ENCODE measurements at places on chromosomes 1 and 21. TPM values are rescaled to one million over a fixed set of nuclear protein-coding genes. Genes with fewer than 3 reads are reported as not detected.

Gene AIDA
- total RNA-seq: 64.5 TPM

Gene MAPKAPK2
- 72.8 TPM for total RNA-seq

Gene S100A5
- 0.93 TPM for total RNA-seq

Gene C1QB
- 2.1 TPM for total RNA-seq

GRCh38 chr1:30798389-30799232, 41.0 kb upstream of the LAPTM5 start:
- peaks cover 5% of the 10 kb centered on the region for H3K4me1 ChIP-seq
- no peak for DNase-seq
- H3K27me3 ChIP-seq: no peaks in the 10 kb centered on the region
- no peak overlapping the region for H3K27ac ChIP-seq

DNA sequence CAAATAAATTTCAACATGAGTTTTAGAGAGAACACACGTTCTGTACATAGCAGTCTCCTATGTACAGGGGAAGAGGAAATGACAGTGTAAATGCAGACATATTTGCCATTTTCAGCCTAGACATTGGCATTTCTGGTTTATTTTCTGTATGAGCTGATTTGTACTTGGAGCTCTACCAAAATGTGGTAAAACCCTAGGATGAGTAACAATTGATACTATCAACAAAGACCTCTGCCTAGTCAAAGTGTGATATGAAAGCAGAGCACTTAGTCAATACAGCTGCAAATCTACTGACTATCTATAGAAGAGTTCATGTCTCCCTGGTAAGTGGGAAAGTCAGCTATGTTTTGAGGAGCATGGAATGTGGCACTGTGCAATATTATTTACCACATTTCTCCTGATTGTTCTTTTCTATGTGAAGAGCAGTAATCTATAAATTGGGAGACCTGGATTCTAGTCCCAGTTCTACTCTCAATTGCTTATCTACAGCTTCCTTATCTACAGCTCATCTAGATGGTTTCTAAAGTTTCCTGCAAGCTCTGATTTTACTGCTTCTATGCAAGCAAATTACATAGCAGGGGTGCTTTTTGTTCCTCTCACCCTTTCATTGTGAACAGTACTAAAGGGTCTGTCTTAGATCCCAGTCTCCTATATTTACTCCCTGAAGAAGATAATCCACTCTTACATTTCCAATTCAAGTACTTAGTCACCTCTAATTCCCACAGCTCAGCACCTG, 334.2 kb downstream of the NTNG1 start:
- H3K27ac ChIP-seq: no peak overlapping the region
- DNase-seq: no peak

- H3K27me3 ChIP-seq: no peaks in the 10 kb centered on the region
- H3K4me1 ChIP-seq: peaks cover 73% of the 10 kb centered on the region
- no peak for DNase-seq
- no peak overlapping the region for H3K27ac ChIP-seq
- H3K4me3 ChIP-seq: no peak overlapping the region
These were observed 25.8 kb downstream of the IL6R start for GRCh38 chr1:154430903-154431302.

DNA sequence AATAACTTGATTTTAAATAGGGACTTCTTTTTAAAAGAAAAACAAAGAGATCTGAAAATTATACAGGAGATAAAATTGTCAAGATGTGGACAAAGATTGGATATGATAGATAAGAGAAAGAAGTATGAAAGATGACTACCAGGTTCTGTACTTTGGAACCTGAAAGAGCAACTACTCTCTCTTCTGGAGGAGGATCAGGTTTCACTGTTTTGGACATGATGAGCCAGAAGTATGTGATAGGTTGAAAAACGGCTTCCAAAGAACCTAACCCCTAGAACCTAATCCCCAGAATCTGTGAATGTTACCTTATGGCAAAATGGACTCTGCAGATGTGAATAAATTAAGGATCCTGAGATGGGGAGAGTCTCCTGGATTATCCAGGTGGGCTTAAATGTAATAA, 26.2 kb downstream of the RSBN1 start:
- no peaks in the 10 kb centered on the region for H3K27me3 ChIP-seq
- peak overlapping the region; percentile 33 for H3K27ac ChIP-seq
- peaks cover 92% of the 10 kb centered on the region for H3K4me1 ChIP-seq
- no peak for DNase-seq

DNA sequence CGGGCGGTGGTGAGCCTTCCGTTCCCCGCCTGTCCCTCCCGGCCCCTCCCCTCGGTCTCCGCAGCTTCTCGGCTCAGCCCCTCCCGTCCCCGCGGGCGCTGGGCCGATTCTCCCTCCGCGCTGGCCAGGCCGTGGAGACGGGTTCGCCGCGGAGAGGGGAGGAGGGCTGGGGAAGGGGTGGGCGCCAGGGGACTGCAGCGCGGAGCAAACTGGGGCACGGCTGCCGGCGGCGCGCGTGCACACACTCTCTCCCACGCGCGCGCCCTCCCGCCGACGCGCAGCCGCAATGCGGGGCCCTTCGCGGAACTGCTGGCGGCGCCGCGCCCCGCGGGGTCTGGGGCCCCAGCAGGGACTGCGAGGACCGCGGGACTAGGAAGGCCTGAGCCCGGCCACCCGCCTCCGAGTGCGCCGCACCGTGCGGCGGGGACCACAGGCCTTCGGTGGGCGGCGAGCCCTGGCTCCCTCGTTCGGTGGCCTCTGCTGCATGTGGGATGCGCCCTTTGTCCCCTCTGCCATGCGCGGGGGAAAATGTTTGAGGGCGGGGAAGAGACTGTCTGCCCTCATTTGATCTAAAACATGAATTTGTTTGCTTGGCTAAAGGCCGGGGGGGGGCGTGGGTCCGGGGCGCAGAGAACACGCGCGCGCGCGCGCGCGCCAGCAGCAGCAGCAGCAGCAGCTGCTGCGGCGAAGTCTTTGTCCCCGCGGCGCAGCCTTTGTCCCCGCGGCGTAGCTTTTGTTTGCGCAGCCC, 90.7 kb upstream of the VAMP3 start:
- peak; percentile 55 for DNase-seq
- H3K27me3 ChIP-seq: no peaks in the 10 kb centered on the region
- peak overlapping the region; percentile 66 for H3K4me3 ChIP-seq

DNA sequence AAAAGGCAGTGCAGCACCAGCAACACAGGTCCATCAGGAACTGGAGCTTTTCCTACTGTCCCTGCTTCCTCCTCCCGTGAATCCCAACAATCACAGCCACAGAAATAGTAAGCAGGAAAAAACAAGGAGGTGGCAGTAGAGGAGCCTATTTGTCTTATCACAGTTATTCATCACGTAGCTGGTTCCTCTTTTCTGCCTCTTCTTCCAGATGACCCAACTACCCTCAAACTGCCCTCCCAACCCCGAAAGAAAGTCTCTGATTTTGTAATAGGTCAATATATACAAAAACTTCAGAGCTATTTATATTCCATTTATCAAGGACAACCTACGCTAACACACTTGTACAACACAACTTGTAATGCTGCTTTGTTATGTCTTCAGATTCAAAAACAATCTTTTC, 21.4 kb downstream of the GNB1 start:
- no peak for DNase-seq
- no peak overlapping the region for H3K27ac ChIP-seq
- H3K27me3 ChIP-seq: no peaks in the 10 kb centered on the region
- H3K36me3 ChIP-seq: peaks cover 14% of the 10 kb centered on the region

DNA sequence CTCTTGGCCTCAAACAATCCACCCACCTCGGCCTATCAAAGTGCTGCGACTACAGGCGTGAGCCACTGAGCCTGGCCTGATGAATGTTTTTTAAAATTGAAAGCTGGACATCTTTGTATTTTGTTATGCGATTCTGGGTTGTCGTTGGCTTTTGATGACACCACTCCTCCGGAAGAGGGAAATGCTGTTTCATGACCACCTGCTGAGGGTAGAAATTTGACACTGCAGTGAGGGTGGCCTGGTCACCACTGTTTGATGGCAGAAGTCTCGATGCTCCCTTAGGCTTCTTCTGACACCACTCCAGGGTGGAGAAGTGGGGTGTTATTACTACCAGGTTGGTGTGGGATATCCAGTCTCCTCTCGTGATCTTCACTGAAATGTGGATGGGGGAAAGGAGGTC, 357.2 kb downstream of the RGS7 start:
- H3K27me3 ChIP-seq: no peaks in the 10 kb centered on the region
- no peaks in the 10 kb centered on the region for H3K36me3 ChIP-seq
- no peak overlapping the region for H3K27ac ChIP-seq
- DNase-seq: no peak
- no peaks in the 10 kb centered on the region for H3K4me1 ChIP-seq
- H3K4me3 ChIP-seq: no peak overlapping the region

- no peak overlapping the region for H3K27ac ChIP-seq
- H3K4me1 ChIP-seq: peaks cover 12% of the 10 kb centered on the region
- H3K4me3 ChIP-seq: no peak overlapping the region
- no peak for DNase-seq
These were observed 1.5 kb downstream of the HMCN1 start for GRCh38 chr1:185735701-185736064.

DNA sequence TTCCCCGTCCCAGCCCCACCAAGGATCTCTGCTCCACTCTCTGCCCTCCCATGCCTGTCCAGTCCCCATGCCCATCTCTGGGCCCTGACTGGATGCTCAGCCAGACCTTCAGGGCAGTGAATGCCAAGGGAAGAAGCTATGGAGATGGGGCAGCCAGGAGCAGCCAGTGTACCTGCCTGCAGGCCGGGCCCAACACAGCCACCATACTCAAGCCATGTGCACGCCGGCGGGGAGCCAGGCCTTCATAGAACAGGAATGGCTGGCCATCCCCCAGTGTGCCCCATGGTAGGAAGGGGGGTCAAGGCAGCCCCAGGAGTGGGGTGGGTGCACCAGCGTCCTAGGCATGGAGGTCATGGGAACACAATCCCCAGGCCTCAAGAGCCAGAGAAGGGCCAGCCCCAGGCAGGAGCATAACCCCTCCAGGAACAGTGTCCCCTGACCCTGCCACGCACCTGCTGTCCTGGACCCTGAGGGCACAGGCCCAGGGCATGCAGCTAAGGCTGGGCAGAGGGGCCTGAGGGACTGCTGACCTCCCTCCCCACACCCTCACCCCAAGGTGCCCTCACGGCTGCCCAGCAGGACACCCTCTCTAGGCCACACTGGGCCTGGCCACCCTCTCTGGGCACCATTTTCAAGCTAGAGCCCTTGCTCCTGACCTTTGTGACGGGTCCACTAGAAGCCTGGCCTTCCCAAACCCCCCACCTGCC, 20.3 kb upstream of the ARF1 start:
- H3K27me3 ChIP-seq: peaks cover 22% of the 10 kb centered on the region
- peaks cover 24% of the 10 kb centered on the region for H3K4me1 ChIP-seq
- DNase-seq: no peak
- H3K27ac ChIP-seq: no peak overlapping the region

DNA sequence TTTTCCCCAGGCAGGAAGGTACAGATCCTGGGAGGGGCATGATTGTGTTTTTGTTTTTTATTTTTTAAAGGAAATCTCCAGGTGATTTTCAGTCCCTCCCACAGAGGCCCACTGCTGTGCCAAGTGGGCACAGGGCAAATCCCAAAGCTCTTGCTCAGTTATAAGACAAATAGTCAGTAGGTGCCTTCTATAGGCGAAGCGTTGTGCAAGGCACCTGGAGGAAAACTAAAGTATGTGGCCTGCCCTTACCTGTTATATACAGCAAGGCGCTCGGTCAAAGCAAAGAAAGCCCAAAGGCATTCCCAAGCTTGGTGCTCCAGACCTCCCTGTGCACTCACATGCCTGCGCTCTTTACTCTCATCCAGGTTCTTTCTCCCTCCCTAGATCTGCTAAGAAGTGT, 81.0 kb downstream of the KCNJ15 start:
- H3K27ac ChIP-seq: no peak overlapping the region
- DNase-seq: no peak
- no peaks in the 10 kb centered on the region for H3K36me3 ChIP-seq

DNA sequence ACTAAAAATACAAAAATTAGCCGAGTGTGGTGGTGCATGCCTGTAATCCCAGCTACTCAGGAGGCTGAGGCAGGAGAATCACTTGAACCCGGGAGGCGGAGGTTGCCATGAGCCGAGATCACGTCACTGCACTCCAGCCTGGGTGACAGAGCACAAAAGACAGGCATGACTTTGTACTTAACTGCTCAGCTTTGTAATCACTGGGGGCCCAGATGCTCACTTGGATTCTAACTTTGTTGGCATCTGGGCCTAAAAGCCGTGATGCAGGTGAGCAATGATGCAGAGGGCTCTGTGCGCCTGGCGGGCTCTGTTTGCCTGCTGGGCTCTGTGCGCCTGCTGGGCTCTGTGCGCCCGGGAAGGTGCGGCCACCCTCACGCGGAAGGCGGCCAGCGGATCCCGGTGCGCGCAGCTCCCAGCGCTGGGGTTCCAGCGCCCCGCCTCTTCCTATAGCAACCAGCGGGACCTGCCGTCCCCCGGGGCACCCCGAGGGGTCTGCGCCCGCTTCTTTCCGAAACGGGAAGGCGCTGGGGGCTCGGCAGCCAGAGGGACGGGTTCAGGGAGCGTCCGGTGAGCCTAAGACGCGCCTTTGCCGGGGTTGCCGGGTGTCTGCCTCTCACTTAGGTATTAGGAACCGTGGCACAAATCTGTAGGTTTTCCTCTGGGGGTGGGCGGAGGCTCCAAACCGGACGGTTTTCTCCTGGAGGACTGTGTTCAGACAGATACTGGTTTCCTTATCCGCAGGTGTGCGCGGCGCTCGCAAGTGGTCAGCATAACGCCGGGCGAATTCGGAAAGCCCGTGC, 31.7 kb downstream of the PRMT2 start:
- no peak overlapping the region for H3K27ac ChIP-seq
- peaks cover 15% of the 10 kb centered on the region for H3K4me1 ChIP-seq
- peaks cover 18% of the 10 kb centered on the region for H3K36me3 ChIP-seq
- H3K27me3 ChIP-seq: peaks cover 5% of the 10 kb centered on the region

- H3K36me3 ChIP-seq: no peaks in the 10 kb centered on the region
- H3K27ac ChIP-seq: no peak overlapping the region
- DNase-seq: no peak
- no peaks in the 10 kb centered on the region for H3K27me3 ChIP-seq
- no peak overlapping the region for H3K4me3 ChIP-seq
- peaks cover 85% of the 10 kb centered on the region for H3K4me1 ChIP-seq
These were observed 8.4 kb downstream of the PPP2R5A start for GRCh38 chr1:212293579-212293978.

DNA sequence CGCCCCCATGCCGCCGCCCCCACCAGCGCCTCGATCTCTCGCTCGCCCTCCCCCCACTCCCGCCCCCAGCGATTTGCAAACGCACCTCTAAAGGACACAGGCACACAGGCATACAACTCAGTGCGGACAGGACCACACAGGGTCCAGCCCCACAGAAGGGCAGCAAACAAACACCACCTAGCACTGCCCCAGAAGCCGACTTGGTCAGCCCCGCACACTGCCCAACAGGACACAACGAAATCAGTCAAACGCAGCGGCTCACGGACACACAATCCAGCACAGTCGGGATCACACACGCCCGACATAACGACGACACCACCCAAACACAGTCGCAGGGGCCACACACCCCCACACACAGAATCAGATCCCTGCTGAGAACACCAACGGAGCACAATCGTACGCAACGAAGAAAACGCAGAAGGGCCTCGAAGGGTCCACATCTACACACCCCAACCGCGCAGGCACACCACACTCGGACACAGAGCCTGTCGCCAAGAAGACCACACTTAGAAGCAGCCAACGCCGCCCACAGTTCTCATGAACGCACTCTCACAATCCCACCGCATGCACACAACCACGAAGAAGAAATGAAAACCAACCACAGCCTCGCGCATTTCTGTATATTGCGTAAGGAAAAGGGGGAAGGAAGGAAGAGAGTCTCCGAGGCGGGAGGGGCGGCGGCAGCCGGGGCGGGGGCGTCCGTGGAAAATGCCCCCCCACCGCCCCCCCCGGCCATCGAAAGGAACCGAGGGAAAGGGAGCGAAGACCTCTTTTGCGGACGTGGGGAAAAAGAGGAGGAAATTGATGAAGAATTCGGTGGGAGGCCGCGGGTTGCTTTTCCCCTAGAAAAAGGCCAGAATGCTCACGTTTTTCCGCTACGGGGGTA, 481 bp downstream of the TAL1 start:
- no peaks in the 10 kb centered on the region for H3K36me3 ChIP-seq
- H3K4me1 ChIP-seq: peaks cover 33% of the 10 kb centered on the region
- peaks cover 54% of the 10 kb centered on the region for H3K27me3 ChIP-seq
- H3K27ac ChIP-seq: no peak overlapping the region

Measured in CD4-positive, alpha-beta memory T cell (primary cell).